ENCODE measurements at places on chromosomes 5 and 9.
A peak's percentile ranks its signal among the peaks of the same experiment; 100 is the strongest.

DNA sequence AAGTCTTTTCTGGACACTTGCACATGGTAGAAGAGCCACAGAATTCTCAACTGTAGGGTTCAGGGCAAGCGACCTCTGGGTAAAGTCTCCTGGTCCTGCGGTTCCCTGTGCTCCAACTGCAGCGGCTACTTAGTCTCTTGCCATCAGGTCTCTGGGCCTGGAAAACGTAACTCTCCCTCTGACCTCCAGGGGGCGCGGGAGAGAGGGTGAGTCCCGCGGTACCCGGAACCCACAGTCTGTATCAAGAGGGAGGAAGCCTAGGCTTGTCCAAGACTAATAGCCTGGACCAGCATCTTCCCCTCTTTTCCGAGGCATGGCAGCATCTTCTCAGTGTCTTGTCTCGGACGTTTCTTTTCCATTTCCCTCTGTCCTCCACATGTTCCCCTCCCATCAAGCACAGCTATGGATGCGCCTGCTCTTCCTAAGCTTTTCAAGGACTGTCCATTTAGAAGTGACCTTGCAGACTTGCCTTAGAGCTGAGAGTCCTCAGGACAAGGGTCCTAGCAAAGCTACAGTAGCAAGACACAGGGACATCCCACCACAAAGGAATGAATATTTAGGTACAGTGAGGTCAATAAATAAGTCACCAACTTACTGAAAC is 59.3 kb downstream of the FSTL4 start:
- DNase-seq = peak; percentile 57

DNA sequence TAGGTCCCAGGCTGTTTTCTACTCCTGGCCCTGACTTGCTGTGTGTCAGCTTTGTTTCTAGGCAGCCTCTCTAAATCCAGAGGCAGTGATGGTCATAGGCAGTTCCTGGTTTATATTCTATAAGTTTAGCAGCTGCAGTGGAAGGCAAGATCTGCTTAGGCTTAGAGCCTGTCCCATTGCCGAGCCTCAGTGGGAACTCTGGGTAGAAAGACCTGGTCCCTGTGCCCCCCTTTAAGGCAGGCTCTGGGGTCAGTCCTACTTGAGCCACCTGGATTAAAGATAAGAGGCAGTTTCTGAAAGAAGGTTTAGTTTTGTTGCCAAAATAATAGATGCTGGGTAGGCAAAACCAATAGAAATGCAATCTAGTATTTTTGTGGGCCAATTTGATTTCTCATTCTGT is 13.6 kb downstream of the MCCC2 start:
- DNase-seq = no peak

GRCh38 chr5:110104726-110105669 is 415.3 kb downstream of the MAN2A1 start:
- no peak for DNase-seq

- DNase-seq = no peak
These were observed 27.4 kb downstream of the RCL1 start for GRCh38 chr9:4820168-4820567.

- no peak for DNase-seq
These were observed 24.2 kb downstream of the ABO start for GRCh38 chr9:133250741-133251170.

DNA sequence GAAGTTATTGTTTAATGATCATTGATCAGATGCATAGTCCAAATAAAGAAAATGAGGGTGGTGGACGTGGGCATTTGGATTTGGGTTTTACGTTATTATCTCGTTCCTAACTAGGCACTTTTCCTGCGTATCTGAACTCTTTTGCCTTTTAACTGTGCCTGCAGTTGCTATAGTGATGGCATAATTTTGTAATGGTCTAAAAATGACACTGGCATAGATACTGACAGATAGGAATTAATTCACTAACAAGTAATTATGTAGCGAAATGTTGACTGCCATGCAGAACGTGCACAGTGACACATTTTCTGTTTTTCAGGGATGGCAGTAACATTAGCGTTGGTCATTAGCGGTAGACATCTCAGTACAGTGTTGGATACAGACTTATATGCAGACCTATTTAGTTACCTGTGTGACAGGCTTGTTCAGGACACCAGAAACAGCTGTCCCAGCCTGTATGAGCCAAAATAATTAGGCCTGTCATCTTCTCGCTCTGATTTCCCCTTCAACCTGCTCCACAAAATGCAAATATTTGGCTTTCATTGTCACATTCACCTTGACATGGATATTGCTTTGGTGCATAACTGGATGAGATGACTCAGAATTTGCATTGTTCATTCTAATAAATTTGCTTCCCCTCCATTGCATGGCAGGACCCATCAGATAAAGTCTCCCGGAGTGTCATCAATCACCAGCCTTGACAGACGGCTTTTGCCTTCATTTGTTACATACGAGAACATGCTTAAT is 413.3 kb upstream of the IRX1 start:
- DNase-seq = no peak

Measured in NB4 (cell line).